Activated T-cell treated with anti-CD3 and anti-CD28 coated beads, Interleukin-2, amount 50 U/mL, for 72 hours (primary cell): ENCODE measurements at places on chromosomes 1 and 21. TPM values are rescaled to one million over a fixed set of nuclear protein-coding genes. Genes with fewer than 3 reads are reported as not detected.

- no peak for DNase-seq
These were observed 2.0 kb downstream of the MTX1 start for GRCh38 chr1:155210314-155211104.

GRCh38 chr1:3795453-3796214 is 664 bp downstream of the LRRC47 start:
- no peak for DNase-seq

GRCh38 chr1:66533804-66534740 is at the start of gene SGIP1:
SGIP1 (plus strand) TSS chr1:66534153; CDS start chr1:66534359, 206 bp downstream.
- DNase-seq = peak; percentile 5

Gene CLDN17
- total RNA-seq = not detected

GRCh38 chr1:25820247-25821111 is 725 bp downstream of the MTFR1L start:
- DNase-seq = peak; percentile 79

DNA sequence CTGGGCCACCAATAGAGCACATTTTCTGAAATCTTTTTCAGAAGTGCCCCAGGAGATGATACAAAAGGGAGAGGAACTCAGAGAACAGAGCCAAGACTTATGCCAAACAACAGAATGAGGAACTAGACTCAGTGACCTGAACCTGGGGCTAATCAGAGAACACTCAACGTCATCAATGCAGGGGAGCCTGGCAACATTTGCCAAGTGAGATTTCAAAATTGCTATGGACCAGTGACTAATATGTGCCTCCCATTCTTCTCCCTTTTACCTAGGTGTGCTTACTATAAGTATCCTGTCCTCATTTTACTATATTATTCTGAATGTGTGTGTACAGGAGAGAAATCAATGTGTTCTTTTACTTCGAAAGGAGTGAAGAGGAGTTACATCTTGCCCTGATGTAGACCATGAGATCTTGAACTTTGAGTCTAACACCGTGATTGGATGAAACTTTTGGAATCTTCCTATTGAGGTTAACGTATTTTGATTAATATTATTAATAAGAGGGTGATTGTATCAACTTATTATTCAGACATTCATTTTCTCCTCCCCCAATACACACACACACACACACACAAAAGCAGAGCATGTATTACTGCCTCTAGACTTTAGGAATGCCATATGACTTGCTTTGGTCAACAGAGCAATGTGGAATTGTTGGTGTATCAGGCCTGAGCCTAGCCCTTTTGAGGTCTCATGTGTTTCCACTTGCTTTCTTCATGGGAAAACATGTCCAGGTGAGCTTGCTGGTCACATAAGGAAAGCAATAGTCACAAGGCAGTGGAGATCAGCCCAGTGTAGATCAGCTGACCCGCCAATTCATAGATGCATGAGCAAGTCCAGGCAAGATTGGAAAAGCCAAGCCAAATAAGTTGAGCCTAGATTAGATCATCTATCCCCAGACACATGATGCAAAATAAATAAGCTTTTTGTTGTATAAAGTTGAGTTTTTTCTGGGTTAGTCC is 80.3 kb upstream of the ETS2 start:
- no peak for DNase-seq

Gene PTCH2
- 3.2 TPM for total RNA-seq

GRCh38 chr1:203649551-203649998 is 22.9 kb downstream of the ATP2B4 start:
- DNase-seq = peak; percentile 73

Gene RIMS3
- total RNA-seq = 8.8 TPM

Gene RGS8
- total RNA-seq = 0.05 TPM

DNA sequence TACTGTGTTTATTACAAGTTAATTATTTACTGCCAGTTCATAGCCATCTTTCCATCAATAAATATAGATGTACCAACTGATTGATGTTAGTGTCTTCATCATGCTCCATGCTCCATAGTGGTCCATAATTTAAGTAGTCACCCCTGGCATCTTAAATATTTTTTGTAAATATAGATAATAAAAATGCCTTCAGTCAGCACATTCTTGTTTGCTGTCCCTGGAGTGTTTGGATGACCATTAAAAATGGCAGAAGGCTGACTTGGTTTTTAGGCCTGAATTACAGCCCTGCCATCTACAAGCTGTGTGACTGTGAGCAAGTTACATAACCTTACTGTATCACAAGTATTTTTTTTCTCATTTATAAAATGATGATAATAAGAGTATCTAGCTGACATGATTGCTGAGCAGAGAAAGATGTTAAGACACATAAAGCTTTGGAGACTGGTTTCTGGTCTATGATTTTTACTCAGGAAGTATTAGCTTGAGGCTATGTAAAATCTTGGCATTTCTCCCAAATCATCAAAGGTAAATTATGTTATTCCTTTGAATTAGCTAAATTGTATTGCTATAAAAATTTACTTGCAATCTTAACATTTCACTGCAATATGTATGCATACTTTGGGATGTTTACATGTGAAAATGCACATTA is 427.2 kb downstream of the USP25 start:
- no peak for DNase-seq

GRCh38 chr1:16015960-16016901 is 1.6 kb downstream of the HSPB7 start:
- DNase-seq = no peak

Gene HPDL
- total RNA-seq = 4.5 TPM

Gene ADCY10
- total RNA-seq = 0.07 TPM

GRCh38 chr1:94202241-94202640 is 35.1 kb downstream of the ARHGAP29 start:
- no peak for DNase-seq

GRCh38 chr21:41055266-41055665 is 112.7 kb upstream of the BACE2 start:
- DNase-seq = no peak

GRCh38 chr21:46667741-46668380 is 32.4 kb downstream of the PRMT2 start:
- DNase-seq = peak; percentile 21

Gene SPRR2G
- not detected for total RNA-seq

- no peak for DNase-seq
These were observed 45.7 kb downstream of the GATAD2B start for GRCh38 chr1:153877112-153877511.

Gene TFAP2E
- total RNA-seq = 1.9 TPM
